ENCODE measurements at places on chromosomes 7 and 10.

- no peak for DNase-seq
These were observed 10.5 kb downstream of the SKAP2 start for GRCh38 chr7:26853788-26854393.

DNA sequence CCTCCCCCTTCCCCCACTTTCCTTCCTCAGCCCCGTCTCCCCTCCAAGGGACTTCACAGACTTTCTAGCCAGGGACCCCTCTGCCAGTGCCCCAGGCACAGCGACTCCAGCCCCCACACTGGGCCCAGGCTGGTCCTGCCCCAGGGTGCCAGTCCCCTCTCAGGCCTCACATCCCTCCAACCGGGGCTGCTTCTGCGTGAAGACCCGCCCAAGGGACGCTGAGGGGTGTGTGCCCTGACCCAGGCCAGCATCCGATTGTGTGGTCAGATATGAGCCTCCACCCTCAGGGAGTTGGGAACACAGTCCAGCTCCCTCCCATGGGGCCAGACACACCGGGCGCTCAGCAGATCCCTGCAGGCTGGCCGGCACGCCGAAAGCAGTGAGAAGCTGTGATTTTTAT, 97.0 kb downstream of the MICALL2 start:
- no peak for DNase-seq

DNA sequence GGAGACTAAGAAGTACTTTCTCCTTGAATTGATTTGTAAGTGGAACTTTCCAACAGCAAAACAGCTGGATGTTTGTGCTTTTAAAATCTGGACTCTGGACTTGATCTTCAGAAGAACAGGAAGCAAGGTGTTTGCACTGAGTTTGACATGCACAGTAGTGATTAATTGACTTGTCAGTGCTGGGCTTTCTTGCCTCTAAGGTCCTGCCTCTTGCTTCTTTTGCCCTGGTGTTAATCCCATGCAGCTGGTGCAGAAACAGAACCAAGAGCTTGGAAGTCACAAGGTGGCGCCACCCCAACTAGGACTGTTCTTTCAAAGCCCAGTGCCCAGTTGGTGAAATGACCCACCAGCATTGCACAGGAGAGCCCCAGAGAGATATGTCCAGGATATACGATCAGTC, 66.8 kb upstream of the SEPHS1 start:
- DNase-seq: no peak

DNA sequence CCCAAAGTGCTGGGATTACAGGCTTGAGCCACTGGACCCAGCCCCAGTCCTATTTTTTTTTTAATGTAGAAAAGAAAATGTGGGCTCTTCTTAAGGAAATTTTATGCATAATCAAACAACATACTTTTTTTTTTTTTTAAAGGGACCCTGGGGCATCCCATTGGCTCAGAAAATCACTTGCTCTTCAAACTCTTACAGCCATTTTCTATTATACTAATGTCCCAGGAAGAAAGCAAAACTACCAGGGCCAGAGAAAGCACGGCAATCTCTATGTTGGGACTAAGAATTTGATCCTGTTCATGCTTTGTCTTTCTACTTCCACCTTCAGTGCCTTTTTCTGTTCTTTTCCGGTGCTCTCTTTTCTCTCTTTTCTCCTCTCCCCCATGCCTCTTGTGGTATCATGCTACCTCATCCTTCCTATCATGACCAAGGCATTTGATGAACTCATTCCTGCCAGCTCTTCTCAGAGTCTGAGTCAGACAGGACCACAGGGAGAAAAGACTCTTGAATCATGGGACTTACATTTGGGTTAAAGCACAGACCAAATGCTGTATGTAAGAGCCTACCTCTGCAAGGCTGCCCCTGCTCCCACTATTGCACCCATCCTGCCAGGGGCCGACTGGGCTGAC, 76.4 kb upstream of the CCNY start:
- no peak for DNase-seq

GRCh38 chr10:71010730-71011129, 122.4 kb upstream of the PCBD1 start:
- no peak for DNase-seq

GRCh38 chr10:52436664-52437063, 122.6 kb downstream of the DKK1 start:
- no peak for DNase-seq

- no peak for DNase-seq
These were observed 493.2 kb upstream of the KLF6 start for GRCh38 chr10:4278186-4278585.

- no peak for DNase-seq
These were observed 32.8 kb downstream of the SLC16A12 start for GRCh38 chr10:89502549-89502948.

GRCh38 chr7:70577078-70577477, 554.9 kb upstream of the GALNT17 start:
- no peak for DNase-seq

DNA sequence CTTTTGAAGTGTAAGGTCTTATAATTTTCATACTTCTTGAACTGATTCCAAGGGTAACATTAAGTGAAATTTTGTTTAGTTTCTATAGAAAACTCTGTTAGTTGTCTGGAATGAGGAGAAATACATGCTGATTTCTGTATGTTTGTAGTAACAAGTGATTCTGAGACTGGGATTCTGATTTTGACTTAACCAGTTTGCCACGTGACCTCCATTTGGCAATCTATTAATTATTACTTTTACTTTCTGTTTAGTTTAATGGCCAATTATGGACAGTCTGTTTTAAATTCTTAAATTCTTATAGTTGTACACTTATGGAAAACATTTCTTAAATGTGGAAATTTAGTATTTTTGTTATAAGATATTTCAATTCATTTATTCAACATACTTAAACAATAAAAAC, 163.1 kb downstream of the ADK start:
- DNase-seq: no peak

DNA sequence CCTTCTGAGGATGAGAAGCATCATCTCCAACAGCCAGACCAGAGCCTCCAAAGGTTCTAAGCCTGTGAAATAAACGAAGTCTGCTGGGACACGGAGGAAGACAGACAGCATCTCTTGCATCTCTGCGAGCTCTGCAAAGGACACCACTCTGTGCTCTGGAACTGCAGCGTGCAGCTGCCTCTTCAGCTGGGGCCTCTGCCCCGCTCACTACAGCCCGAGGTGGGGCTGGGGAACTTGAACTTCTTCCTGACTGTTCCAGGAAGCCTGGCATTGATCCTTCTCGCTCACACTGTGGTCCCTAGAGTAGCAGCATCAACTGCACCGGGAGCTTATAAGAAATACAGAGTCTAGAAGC, 163.3 kb downstream of the USP6NL start:
- no peak for DNase-seq

DNA sequence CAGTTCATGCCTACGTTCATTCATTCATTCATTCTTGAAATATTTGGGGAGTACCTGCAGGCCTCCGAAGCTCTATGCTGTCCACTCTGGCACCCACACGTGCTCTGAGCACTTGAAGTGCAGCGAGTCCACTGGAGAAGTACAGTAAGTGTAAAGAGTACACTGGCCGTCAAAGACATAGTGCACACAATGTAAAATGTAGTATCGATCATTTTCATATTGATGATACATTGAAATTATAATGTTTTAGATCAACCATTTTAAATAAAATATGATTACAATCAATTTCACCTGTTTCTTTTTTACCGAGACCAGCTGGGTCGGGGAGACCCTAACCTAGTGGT, 37.0 kb upstream of the PURB start:
- DNase-seq: no peak

DNA sequence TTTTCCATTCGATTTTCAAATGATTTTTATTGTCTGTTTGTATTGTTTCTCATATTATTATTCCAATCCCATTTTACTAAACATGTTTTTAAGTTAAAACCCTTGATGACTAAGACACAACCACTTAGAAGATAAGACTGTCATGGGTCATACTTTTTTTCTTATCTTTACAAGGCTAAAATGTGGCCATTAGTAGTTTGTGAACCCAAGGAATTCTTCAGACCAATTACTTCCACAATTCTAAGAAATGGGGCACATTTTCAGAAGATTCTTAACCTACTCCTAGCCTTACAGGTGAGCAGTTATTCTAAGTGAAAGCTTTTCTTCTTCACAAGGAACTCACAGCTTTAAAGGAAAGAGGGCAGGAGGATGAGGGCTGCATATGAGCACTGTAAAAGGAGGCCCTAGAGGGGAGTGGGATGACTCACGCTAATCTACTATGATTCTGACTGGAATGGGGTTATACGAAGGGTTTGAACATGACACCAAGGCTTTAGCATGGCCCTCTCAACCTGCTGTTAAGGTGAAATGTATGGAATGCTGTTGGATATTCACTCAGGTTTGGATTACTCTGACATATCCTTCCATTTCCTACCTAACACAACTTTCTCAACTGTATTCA, 81.0 kb downstream of the SORCS1 start:
- no peak for DNase-seq
